ENCODE measurements at places on chromosomes 5 and 9.
A peak's percentile ranks its signal among the peaks of the same experiment; 100 is the strongest.

DNA sequence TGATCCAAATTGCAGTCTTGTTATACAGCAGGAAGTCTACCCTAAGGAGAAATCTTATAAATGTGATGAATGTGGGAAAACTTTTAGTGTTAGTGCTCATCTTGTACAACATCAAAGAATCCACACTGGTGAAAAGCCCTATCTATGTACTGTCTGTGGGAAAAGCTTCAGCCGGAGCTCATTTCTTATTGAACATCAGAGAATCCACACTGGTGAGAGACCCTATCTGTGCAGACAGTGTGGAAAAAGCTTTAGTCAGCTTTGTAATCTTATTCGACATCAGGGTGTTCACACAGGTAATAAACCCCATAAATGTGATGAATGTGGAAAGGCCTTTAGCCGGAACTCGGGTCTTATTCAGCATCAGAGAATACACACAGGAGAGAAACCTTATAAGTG lies 10.4 kb downstream of the ZNF189 start:
- no peak for DNase-seq

- no peak for DNase-seq
Measured at GRCh38 chr9:120775859-120776258, 17.4 kb downstream of the FBXW2 start.

- peak; percentile 83 for DNase-seq
Measured at GRCh38 chr9:94937214-94937903, 210.9 kb downstream of the AOPEP start.

DNA sequence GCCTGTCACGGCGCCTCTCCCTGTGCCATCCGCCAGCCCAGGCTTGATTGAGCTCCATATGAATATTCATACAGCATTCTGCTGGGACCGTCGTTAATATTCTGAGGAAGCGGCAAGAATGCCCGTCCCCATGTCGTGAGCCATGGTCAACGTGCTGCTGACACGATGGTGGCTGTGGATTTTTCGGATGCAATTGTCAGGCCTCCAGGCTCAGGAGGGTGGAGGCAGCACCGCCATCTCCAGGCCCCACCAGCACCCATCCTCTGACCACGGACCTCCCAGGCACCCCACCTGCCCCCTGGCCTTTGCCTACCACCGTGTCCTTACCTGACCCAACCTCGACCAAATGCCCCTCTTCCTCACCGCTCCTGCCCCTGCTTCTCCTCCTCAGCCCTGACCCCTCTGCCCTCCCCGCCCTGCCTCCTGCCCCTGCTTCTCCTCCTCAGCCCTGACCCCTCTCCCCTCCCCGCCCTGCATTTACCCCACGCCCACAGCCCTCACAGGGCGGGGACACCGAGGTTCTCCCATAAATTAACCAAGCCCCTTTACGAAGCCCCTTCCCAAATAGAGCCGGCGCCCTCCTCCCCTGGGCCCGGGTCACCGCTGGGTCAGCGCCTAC lies 9.9 kb downstream of the TMEM250 start:
- DNase-seq: no peak

GRCh38 chr5:80246001-80246758 lies 9.7 kb downstream of the SERINC5 start:
- DNase-seq: no peak

DNA sequence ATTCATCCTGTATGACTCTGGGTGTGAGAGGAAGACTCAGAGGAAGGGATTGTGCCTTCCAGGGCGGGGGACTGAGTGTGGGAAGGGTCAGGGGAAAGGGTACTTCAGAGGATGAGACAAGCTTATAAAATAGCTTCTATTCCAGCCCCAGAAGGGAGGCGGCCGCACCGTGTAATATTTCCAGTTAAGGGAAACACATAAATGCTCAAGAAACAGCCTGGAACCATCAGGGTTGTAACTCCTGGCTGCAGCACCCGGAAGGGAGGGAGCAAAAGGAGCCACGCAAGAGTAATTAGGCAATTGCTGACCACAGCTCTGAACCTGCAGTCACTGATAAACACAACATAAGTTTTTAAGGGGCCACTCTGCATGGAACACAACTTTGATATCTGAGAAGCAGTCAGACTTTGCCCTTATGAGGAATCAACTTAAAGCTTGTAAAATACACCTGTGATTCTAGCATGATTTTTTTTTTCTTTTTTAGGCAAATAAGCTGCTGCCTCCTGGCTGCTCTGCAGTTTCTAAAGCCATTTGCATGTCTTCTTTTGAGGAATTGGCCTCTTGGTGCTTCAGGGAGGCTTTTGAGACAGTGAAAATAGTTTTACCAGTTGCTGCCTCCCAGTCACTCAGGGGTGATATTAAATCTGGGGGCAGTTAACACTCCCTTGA lies 382.7 kb downstream of the ENC1 start:
- no peak for DNase-seq
